ENCODE measurements at places on chromosomes 2 and 18.

GRCh38 chr2:8999797-9000196, 3.7 kb downstream of the MBOAT2 start:
- no peak for DNase-seq

- DNase-seq = no peak
Observed at GRCh38 chr2:188785061-188785460, 189.1 kb upstream of the COL3A1 start.

DNA sequence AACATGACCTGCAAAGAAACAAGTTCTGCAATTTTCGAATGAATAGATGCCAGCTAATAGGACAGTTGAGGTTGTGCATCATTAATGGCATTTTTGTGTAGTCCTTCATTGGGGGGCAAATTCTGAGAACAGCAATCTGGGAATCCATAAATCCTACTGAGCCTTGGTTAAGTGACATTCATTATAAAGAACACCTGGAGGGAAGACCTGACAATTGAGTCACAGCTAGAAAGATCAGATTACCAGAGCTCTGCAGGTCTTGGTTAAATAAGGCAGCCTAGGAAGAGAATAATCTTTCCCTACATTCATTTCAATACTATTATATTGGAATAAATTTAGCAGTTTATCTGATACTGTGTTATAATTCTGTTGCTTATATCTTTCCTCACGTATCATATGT, 14.3 kb downstream of the KCNH7 start:
- DNase-seq = no peak

DNA sequence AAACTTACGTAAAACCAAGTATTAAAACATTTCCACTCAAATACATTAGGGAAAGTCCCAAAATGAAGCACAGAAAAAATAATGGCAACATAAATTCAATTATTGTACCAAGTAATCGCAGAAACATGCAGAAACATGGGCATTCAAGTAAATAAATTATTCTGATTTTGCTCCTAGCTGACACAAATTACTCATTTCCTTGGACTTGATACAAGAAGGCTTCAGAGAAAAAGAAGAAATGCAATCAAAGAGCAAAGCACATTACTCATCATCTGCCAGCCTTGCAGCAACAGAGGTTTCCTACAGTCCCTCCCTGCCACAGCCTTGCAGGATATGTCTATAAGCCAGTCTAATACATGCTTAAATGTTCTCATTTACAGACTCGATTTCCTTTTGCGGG, 439.8 kb upstream of the LYPD1 start:
- DNase-seq = no peak

- DNase-seq = no peak
Observed at GRCh38 chr2:147860009-147860408, 15.2 kb downstream of the ACVR2A start.

GRCh38 chr2:223746611-223747010, 90.8 kb downstream of the AP1S3 start:
- DNase-seq = no peak

- DNase-seq = no peak
Observed at GRCh38 chr2:225006730-225007129, 35.5 kb downstream of the DOCK10 start.

DNA sequence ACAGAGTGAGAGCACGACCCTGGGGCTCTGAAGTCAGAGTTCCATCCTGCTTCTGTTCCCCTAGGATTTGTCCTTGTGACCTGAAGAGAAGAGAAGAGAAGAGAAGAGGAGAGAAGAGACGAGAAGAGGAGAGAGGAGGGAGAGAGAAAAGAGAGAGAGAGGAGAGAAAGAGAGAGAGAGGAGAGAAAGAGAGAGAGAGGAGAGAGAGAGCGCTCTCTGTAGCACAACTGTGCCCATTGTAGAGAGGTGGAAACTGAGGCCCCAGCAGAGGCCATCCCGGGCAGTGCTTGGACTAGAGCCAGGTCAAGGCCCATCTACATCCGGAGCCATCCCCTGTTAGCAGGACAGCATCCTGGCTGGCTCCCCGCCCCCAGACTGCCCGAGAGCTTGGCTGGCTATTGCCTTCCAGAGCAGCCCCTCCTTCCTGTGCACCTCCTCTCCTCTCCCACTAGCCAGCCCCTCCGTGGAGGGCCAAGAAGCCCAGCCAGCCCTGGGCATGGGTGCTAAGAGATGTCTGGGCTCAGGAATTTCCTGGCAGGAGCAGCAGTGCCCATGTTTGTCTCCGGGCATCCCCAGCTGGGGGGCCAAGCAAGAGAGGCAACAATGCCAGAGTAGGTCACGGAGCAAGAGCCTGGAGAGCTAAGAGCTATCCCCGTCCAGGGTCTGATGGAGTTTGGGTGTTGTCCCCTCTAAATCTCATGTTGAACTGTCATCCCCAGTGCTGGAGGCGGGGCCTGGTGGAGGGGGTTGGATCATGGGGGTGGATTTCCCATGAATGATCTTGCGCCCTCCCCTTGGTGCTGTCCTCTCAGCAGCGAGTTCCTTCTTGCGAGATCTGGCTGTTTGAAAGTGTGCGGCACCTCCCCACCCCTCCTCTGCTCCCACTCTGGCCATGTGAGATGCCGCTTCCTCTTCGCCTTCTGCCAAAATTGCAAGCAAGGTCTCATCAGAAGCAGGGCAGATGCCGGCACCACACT, 18.2 kb upstream of the GPR55 start:
- DNase-seq = peak; percentile 24

DNA sequence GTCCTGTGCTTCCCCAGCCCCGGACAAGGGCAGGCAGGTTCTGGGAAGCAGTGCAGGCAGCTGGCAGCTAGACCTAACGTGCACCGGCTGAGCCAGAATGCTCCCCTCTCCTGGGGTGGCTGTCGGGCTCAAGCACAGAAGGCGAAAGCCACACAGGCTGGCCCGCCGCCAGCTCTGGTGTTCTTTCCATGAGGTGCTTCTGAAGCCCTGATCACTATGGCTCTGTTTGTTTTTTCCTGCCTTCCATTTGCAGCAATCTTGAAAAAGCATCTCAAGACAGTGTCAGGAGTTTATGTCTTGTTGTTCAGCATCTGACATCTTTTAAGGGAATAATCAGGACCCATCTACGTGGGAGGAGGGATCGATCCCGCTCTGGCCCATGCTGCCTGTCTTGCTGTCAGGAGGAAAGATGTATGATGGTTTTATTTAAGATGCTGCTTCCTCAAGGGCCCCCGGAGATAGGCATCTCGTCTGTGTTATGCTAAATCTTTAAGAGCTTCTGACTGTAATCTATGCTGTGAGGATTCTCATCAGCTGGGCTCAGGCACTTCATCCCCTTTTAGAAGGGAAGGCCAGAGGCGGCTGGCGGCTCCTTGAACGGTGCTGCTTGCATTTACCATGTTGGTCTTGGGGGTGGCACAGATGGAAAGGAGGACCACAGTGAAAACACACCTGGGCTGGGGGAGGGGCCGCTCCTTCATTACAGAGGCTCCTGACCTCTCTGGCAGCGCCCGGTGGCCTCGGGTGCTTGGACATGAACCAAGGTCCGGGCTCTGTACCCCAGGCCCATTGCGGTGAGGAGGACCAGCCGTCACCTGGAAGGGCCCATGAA, 118.5 kb upstream of the HDAC4 start:
- DNase-seq = no peak

GRCh38 chr18:57428221-57429150, 6.7 kb upstream of the ONECUT2 start:
- no peak for DNase-seq

- DNase-seq = no peak
Observed at GRCh38 chr2:152303951-152304350, 31.0 kb upstream of the FMNL2 start.

GRCh38 chr2:9800975-9801726, 42.1 kb upstream of the TAF1B start:
- DNase-seq = peak; percentile 81

DNA sequence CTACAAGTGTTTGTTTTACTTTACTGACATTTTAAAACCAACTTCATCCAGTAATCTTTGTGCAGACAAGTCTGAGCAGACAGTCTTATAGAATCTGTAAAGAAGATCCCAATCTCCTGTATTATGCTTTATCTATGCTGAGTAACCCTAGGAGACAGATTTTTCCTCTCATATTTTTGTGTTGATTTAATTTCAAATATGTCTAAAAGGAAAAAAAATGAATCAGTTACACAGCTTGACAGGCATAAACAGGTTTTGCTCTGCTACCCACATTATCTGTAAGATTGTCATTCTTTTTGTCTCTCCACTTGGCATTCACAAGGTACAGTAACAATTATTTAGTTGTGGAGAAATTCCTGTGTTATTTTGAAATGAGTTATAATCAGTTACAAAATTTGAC, 415.0 kb downstream of the NYAP2 start:
- no peak for DNase-seq

DNA sequence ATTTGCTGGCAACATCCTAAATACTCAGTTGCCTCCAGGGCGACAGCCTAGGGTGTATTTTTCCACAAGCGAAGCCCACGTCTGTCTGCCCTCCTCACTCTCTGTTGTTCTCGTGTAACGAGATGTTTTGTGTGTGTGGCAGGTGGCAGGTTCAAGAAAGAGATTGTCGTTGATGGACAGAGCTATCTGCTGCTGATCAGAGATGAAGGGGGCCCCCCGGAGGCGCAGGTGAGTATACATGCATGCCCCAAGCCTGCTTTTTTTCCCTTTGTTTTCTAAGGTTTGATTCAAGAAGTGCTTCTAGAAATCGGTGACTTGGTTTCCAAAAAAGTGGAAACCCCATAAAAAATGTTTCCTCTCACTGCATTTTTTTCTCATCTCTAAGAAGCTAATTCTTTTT, 247.0 kb downstream of the AGAP1 start:
- no peak for DNase-seq

DNA sequence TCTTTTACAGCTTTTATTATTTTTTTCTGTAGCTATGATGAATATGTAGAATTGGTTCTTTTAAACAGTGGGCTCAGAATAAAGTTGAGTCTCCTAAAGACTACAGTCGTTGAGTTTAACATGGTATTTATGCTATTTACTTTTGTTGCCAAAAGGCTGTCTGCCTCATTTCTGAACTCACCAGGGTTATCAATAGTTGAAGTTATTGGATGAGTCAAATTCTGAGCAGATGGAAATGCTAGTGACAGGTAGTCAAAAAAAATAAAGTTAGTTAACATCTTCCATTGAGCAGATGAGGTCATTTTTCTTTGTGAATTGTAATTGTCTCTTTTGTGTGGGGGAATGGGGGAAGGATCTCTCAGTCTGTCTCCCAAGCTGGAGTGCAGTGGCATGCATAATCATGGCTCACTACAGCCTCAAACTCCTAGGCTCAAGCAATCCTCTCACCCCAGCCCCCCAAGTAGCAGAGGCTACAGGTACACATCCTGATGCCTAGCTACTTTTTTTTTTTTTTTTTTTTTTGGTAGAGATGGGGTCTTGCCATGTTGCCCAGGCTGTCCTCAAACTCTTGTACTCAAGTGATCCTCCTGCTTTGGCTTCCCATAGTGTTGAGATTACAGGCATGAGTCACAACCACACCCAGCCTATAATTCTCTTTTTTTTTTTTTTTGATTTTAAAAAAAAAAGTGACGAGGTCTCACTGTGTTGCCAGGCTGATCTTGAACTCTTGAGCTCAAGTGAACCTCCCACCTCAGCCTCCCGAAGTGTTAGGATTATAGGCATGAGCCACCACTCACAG, 8.9 kb downstream of the PAPOLG start:
- DNase-seq = no peak

DNA sequence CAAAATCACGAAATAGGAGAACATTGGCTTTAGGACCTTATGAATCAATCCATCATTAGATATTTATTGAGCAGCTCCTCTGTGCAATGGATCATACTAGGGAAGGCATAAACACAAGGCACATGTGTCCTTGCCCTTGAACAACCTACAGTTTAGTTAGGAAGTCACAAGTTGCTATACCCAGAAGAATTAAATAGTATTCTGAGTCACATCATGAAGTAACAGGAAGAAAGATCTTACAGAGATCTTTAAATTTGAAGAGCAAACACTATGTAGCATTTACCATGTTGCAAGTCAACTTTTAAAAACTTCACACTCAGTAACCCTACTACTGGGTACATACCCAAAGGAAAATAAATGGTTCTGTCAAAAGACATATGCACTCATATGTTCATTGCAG, 355.2 kb upstream of the SLC14A2 start:
- no peak for DNase-seq

DNA sequence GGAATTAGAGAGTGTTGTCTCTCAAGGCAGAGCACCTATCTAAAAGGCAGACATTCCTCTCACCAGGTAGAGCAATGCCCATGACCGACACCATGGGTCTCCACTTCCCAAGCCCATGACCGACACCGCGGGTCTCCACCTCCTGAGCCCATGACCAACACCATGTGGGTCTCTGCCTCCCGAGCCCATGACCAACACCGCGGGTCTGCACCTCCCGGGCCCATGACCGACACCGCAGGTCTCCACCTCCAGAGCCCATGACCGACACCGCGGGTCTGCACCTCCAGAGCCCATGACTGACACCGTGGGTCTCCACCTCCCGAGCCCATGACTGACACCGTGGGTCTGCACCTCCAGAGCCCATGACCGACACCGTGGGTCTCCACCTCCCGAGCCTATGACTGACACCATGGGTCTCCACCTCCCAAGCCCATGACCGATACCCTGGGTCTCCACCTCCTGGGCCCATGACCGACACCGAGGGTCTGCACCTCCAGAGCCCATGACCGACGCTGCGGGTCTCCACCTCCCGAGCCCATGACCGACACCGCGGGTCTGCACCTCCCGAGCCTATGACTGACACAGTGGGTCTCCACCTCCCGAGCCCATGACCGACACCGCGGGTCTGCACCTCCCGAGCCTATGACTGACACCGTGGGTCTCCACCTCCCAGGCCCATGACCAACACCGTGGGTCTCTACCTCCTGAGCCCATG, 262.4 kb upstream of the SALL3 start:
- DNase-seq = no peak

- peak; percentile 62 for DNase-seq
Observed at GRCh38 chr2:60806988-60807681, 51.1 kb downstream of the PAPOLG start.

DNA sequence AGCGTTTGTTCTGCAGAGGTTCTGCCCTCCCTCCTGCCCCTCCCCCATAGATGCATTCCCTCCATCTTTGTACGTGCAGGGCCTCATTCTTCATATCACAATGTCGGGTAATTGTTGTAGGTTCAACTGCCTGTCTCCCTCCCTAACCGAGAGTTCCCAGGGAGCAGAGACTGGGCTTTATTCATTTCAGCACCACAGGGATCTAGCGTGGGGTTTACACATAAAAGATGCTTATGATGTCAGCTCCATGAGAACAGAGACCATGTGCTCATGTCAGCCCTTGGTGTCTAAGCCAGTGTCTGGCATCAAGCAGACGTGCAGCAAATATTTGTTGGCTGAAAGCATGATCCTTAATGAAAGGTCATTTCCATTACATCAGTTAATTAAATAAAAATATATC, 298.9 kb upstream of the TRIB2 start:
- DNase-seq = no peak

DNA sequence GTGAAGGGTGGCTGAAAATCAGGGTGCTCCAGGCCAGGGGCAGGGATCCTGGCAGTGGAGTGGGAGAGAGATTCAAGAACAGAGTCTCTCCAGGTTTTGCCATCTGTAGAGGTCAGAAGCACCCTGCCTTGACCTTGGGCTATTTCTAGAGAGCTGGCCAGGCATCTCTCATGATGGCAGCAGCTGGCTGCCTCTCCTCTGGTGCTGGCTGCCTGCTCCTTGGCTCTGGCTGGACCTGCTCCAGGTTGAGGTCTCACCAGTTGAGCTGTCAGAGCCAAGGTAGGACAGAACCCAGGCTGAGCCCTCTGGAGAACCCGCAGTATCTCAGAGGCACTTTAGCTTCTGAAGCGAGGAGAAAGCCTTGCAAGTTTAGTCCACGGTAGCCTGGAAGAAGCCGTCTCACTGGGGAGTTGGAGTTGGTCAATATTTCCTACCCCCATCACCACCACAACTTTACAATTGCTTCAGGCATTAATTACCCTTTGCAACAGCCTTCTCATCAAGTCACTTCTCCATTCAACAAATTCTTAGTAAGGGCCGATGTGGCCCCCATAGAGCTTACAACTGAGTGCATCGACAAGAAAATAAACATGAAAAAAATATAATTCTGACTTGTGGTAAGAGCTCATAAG, 25.6 kb downstream of the GNLY start:
- DNase-seq = no peak

Measured in CD4-positive, alpha-beta T cell treated with Interleukin-17A for 1 hour (primary cell).